Thymus (tissue), 14 donors: ENCODE measurements at places on chromosomes 2 and 18.

- no peak for DNase-seq
These were observed 171.6 kb downstream of the PLCL1 start for GRCh38 chr2:197975931-197976519.

DNA sequence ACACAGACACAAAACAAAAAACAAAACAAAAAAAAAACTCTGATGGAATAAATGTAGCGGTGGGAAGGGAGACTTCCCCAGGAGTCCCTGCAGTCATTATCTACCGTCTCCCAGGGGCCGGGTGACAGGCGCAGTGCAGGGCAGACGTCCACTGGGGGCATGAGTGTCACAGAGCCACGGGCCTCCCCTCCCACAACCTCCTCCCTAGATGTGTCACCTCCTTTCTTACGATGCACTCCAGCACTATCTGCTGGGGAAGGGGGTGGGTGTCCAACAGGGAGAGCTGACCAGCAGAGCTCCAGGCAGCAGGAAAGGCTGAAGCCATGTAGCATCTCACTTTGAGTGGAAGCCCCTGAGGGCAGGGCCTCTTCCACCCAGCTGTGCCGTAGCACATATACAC is 84.5 kb downstream of the LONRF2 start:
- DNase-seq, result no peak

- DNase-seq, result no peak
These were observed 216.7 kb downstream of the GLI2 start for GRCh38 chr2:120952318-120952717.

- DNase-seq, result peak; percentile 37
These were observed 383.3 kb downstream of the MTX2 start for GRCh38 chr2:176652300-176653182.

GRCh38 chr18:42752916-42753315 is 362.6 kb downstream of the RIT2 start:
- DNase-seq, result no peak

DNA sequence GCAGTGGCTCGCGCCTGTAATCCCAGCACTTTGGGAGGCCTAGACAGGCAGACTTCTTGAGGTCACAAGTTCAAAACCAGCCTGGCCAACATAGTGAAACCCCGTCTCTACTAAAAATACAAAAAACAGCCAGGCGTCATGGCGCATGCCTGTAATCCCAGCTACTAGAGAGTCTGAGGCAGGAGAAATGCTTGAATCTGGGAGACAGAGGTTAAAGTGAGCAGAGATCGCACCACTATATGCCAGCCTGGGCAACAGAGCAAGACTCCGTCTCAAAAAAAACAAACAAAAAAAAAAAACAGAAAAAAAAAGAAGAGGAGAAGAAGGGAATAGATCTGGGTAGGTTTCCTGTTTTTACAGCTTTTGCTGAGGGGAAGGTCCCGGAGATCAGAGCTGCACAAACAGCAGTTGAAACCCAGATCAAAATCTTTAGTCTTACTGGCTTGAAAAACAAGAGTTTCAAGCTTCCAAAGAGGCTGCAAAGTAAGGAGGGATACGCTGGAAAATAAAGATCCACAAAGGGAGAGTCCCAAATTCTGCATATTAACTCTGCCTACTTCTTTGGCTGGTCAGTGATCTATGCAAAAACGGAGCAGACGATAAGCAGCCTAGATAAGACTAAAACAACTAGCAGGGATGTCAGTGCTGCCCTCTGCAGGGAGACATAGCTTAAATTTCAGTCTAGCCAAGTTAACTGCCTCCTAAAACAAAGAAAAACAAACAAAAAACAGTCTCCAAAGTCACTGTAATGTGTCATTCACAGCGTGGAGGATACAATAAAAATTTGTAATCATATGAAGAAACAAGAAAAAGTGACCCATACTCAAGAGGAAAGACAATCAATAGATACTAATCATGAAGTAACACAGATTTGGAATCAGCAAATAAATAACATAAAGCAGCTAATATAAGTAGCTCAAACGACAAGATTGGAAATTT is 74.1 kb downstream of the TLK1 start:
- DNase-seq, result peak; percentile 55

- DNase-seq, result no peak
These were observed 199.7 kb downstream of the PTPRM start for GRCh38 chr18:7766817-7767216.
